ENCODE measurements at places on chromosomes 5 and 9.

- H3K27me3 ChIP-seq: peaks cover 44% of the 10 kb centered on the region
- H3K4me1 ChIP-seq: peaks cover 15% of the 10 kb centered on the region
- no peak overlapping the region for H3K4me3 ChIP-seq
Measured at GRCh38 chr9:132164604-132165362, 2.9 kb downstream of the NTNG2 start.

- no peak for DNase-seq
- peaks cover 27% of the 10 kb centered on the region for H3K27me3 ChIP-seq
- H3K36me3 ChIP-seq: no peaks in the 10 kb centered on the region
- no peak overlapping the region for H3K4me3 ChIP-seq
- no peak overlapping the region for H3K27ac ChIP-seq
Measured at GRCh38 chr5:132812123-132812765, 858 bp upstream of the SOWAHA start.

- no peaks in the 10 kb centered on the region for H3K4me1 ChIP-seq
- no peak overlapping the region for H3K4me3 ChIP-seq
- DNase-seq: no peak
Measured at GRCh38 chr9:131481441-131482342, 21.0 kb upstream of the POMT1 start.

DNA sequence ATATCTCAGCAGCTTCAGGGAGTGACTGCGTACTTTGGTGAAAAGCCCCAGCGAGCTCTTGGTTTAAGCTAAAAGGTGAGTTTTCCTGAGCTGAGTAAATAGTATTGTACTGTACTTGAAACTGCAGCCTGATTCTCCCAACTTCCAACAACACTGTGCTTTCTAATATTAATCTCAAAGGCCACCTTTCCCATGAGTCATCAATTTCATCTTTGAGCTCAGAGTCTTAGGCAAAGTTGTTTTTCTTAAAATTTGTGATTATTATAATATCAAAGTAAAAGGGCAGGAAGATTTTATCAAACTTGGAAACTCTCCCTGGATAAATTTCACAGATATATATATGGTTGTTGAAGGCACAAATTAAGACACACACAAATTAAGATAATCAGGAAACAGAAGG, 51.0 kb downstream of the TRPC7 start:
- no peak for DNase-seq
- H3K4me3 ChIP-seq: no peak overlapping the region
- no peaks in the 10 kb centered on the region for H3K4me1 ChIP-seq

DNA sequence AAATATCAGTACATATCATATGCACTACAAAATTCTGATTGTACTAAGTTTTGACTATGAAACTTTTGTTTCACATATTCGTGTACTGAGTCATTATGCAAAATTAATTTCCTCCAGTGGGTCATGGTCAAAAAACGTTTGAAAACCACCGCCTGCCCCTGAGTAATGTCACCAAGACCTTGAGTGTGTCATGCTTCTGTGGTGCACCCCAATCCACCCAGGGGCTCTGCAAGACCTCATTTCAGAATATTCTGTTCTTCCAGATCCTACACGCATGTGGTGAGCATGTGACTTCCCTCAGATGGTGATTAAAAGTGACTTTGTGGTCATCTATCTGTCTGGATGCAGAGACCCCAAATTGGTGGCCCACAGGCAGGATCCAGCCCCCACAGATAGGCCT, 31.0 kb downstream of the ABLIM3 start:
- H3K27ac ChIP-seq: no peak overlapping the region
- H3K4me3 ChIP-seq: no peak overlapping the region
- DNase-seq: no peak

DNA sequence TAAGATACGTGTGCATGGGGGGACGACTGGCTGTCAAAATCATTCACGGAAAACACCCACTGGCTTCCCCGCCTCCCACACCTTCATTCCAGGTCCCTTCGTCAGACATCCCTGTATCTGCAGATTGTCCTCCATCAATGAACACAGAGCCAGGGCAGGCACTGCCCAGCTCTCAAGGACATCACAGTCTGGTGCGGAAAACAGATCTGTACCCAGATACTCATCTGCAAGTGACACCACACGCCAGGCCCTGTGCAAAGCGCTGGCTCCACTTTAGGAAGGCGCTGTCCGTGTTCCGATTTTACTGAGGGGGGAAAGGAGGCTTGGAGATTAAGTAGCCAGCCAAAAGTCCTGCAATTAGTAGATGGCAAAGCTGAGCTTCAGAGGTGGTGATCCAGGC, 72.3 kb downstream of the OLFM1 start:
- H3K36me3 ChIP-seq: no peaks in the 10 kb centered on the region
- no peaks in the 10 kb centered on the region for H3K4me1 ChIP-seq
- no peak for DNase-seq
- H3K27me3 ChIP-seq: no peaks in the 10 kb centered on the region

DNA sequence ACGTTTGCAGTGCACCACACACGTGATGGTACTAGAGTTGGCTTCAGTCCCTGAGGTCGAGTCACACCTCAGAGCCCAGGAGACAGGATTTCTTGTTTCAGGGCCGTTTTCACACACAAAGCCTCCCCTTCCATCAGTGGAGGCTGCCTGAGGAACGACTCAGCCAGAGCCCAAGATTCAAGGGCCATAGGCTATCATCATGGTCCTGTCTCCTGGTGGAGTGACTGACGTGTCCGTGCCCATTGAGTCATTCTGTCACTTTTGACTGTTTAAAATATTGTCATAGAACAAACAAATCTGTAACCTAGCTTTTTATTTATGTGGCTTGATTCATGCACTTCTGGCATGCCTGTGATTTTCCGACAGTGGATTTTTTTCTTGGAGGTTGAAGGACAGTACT, 28.3 kb downstream of the CAMK2A start:
- no peak overlapping the region for H3K27ac ChIP-seq
- H3K4me1 ChIP-seq: no peaks in the 10 kb centered on the region
- DNase-seq: no peak
- no peaks in the 10 kb centered on the region for H3K27me3 ChIP-seq

GRCh38 chr9:37966412-37967013, 62.6 kb upstream of the SLC25A51 start:
- no peak for DNase-seq
- H3K4me3 ChIP-seq: no peak overlapping the region
- no peaks in the 10 kb centered on the region for H3K4me1 ChIP-seq
- H3K27ac ChIP-seq: no peak overlapping the region

DNA sequence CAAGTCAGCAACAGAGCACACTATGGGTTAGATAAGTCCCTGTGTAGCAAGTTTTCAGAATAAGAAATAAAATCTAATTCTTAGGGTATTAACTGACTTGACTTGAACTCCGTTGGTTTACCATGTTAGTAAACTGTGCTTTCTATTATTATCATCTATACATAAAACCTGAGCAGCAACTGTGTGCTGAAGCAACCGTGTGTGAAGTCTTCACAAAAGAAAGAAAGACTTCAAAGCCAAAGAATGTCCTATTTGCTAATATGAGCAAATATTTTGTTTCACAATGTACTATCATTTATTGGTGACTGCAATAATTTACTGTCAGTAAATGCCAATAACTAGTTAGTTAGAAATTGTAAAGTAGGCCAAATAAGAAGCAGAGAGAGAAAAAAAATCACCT, 32.7 kb downstream of the ERAP1 start:
- no peaks in the 10 kb centered on the region for H3K4me1 ChIP-seq
- DNase-seq: no peak
- no peak overlapping the region for H3K4me3 ChIP-seq
- H3K27me3 ChIP-seq: no peaks in the 10 kb centered on the region
- no peak overlapping the region for H3K27ac ChIP-seq
- peaks cover 77% of the 10 kb centered on the region for H3K36me3 ChIP-seq

GRCh38 chr9:8371686-8372085, 572.1 kb upstream of the DMAC1 start:
- no peaks in the 10 kb centered on the region for H3K27me3 ChIP-seq
- no peaks in the 10 kb centered on the region for H3K4me1 ChIP-seq
- H3K36me3 ChIP-seq: no peaks in the 10 kb centered on the region

DNA sequence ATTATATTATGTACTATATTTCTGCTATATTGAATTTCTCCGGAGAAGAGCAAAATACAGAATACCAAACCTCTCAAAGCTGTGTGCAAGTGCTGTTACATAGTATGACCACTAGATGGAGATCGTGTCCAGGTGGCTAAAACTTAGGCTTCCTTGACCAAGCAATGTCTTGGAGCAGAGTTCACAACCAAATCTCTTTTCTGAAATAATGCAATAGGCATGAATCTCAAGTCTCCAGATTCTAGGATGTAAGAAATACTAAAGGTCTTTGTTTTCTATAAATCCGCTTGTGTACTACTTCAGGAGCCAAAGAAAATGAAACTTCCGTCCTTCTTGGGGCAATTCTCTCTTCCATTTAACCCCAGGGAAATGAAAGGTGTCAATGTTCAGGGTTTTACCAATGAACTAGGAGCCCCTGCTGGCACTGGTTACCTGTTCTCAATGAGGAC, 181.5 kb upstream of the RAI14 start:
- no peak overlapping the region for H3K27ac ChIP-seq
- DNase-seq: no peak
- H3K4me1 ChIP-seq: no peaks in the 10 kb centered on the region
- H3K36me3 ChIP-seq: no peaks in the 10 kb centered on the region
- no peak overlapping the region for H3K4me3 ChIP-seq

- H3K27me3 ChIP-seq: no peaks in the 10 kb centered on the region
- no peaks in the 10 kb centered on the region for H3K4me1 ChIP-seq
- H3K4me3 ChIP-seq: no peak overlapping the region
- no peak for DNase-seq
- no peak overlapping the region for H3K27ac ChIP-seq
- peaks cover 10% of the 10 kb centered on the region for H3K36me3 ChIP-seq
Measured at GRCh38 chr9:136856541-136857141, 4.5 kb downstream of the MAMDC4 start.

DNA sequence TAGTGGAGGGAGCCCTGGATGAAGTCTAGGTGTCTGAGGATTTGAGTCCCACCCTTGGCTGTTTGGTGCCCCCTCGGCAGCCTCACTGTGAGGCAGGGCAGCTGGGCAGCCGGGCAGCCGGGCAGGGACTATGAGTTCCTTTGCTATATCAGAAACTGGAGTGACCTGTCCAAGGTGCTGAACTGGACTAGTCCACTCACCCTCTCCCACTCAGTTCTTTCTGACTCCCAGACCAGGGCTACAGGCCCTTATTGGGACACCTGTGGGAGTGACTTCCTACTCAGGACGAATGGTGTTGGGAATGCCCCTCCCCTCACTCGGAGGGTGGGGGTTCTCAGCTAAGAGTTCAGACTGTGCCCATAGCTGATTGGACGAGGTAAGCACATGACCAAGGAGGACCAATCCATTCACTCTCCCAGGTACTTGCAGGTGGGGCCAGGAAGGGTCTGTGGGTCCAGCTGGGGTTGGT, 34.1 kb upstream of the RAPGEF1 start:
- no peak for DNase-seq
- no peaks in the 10 kb centered on the region for H3K4me1 ChIP-seq
- no peaks in the 10 kb centered on the region for H3K36me3 ChIP-seq
- no peak overlapping the region for H3K27ac ChIP-seq
- no peak overlapping the region for H3K4me3 ChIP-seq

- H3K4me1 ChIP-seq: no peaks in the 10 kb centered on the region
- H3K36me3 ChIP-seq: no peaks in the 10 kb centered on the region
- H3K27ac ChIP-seq: no peak overlapping the region
Measured at GRCh38 chr9:80560976-80561375, 989.2 kb downstream of the TLE4 start.

- no peaks in the 10 kb centered on the region for H3K27me3 ChIP-seq
- no peak for DNase-seq
- no peaks in the 10 kb centered on the region for H3K4me1 ChIP-seq
- H3K27ac ChIP-seq: no peak overlapping the region
- H3K36me3 ChIP-seq: no peaks in the 10 kb centered on the region
Measured at GRCh38 chr5:174827558-174827957, 103.2 kb downstream of the MSX2 start.

GRCh38 chr5:170148430-170149205, 42.9 kb downstream of the FOXI1 start:
- no peak for DNase-seq
- no peak overlapping the region for H3K4me3 ChIP-seq
- H3K36me3 ChIP-seq: no peaks in the 10 kb centered on the region
- H3K27me3 ChIP-seq: no peaks in the 10 kb centered on the region

- no peak overlapping the region for H3K27ac ChIP-seq
- no peak overlapping the region for H3K4me3 ChIP-seq
- DNase-seq: no peak
- no peaks in the 10 kb centered on the region for H3K4me1 ChIP-seq
- no peaks in the 10 kb centered on the region for H3K27me3 ChIP-seq
Measured at GRCh38 chr5:5017827-5018577, 122.1 kb upstream of the ADAMTS16 start.

DNA sequence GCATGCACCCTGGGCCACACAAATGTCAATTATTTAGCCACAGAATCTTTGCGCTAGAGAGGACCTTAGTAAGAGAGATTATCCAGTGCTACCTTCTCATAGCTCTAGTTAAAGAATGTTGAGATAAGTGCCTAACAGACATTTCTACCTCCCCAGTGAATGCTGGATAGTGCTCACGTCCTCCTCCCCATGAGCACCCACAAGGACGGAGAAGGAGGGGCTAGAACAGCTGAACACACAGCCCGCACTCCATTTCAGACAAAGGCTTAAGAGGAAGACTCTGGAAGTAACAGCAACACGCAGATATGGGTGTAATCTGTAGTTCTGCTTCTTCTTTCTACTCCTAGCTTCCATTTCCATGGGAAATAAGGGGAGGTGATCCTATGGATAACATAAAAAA, 120.5 kb downstream of the FEM1C start:
- H3K4me3 ChIP-seq: no peak overlapping the region
- H3K4me1 ChIP-seq: no peaks in the 10 kb centered on the region
- no peak overlapping the region for H3K27ac ChIP-seq
- H3K27me3 ChIP-seq: no peaks in the 10 kb centered on the region

- no peak overlapping the region for H3K27ac ChIP-seq
- H3K27me3 ChIP-seq: no peaks in the 10 kb centered on the region
- H3K36me3 ChIP-seq: no peaks in the 10 kb centered on the region
- no peaks in the 10 kb centered on the region for H3K4me1 ChIP-seq
- no peak for DNase-seq
- H3K4me3 ChIP-seq: no peak overlapping the region
Measured at GRCh38 chr9:15253786-15254185, 53.2 kb downstream of the TTC39B start.

GRCh38 chr9:114060711-114061110, 17.4 kb downstream of the AMBP start:
- no peak for DNase-seq
- H3K4me1 ChIP-seq: no peaks in the 10 kb centered on the region
- H3K27ac ChIP-seq: no peak overlapping the region
- H3K4me3 ChIP-seq: no peak overlapping the region
- no peaks in the 10 kb centered on the region for H3K36me3 ChIP-seq
- no peaks in the 10 kb centered on the region for H3K27me3 ChIP-seq
